Stimulated activated CD4-positive, alpha-beta T cell treated with anti-CD3 and anti-CD28 coated beads, Interleukin-12 subunit alpha, Interleukin-12 subunit beta, amount 100 ng/mL, for 24 hours (primary cell): ENCODE measurements at places on chromosomes 5 and 9.

GRCh38 chr9:132390966-132391365 is 15.7 kb downstream of the TTF1 start:
- DNase-seq: no peak

DNA sequence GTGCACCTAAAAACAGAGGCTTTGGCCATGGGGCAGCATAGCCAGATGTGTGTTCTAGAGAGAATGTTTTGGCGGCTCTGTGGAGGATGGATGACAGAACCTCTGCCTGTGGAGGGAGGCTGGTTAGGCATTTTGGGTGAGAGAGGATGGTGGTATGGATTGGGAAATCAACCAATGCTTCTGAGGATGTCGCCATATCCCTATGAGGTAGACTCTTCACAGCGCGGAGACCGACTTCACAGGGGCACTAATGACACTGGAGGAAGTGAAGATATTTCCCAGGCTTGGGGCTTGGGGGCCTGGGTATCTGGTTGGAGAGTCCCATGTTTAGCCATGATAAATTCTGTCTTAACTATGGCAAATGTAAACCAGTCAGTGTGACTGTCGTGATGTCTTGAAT is 140.6 kb upstream of the KLF4 start:
- DNase-seq: no peak

DNA sequence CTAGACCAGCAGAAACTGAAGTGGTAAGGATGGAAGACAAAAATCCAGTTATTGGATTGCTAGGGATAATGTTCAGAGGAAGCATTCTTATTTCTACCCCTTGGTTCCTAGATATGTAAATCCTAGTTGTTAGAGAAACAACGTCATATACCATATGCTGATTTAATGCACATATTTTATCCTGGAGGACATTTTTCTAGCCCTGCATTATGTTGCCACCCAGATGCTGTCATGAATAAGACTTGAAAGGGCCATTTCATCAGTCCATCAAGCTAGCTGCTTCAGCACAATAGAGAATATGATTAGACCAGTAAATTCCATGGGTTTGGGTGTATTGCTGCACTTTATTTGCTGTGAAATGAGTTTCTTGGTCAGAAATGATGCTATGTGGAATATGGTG is 1736.4 kb downstream of the MAT2B start:
- DNase-seq: no peak

GRCh38 chr9:19992556-19992955 is 203.7 kb upstream of the SLC24A2 start:
- no peak for DNase-seq

- DNase-seq: no peak
Measured at GRCh38 chr9:10252174-10252573, 360.6 kb downstream of the PTPRD start.

DNA sequence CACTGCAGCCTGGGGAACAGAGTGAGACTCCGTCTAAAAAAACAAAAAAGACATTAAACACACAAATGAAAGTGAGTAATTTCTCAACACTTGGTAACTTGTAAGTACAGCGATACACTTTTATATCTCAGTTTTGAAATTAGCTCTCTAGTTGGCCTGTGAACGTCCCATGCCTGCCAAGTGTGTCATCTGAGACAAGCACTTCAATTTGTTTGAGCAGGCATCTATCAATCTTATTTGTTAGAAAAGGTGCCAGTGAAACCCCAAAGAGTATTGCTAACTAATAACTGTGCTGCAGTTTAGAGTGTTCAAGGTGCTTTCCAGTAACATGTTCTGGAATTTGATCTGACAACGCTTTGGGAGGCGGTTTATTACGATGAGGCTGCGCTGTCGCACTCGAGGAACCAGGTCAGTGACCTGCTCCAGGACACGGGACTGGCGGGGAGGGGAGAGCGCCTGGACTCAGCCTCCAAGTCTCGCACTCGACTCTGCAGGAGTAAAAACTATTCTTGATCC is 1.1 kb upstream of the SPIN1 start:
- no peak for DNase-seq

DNA sequence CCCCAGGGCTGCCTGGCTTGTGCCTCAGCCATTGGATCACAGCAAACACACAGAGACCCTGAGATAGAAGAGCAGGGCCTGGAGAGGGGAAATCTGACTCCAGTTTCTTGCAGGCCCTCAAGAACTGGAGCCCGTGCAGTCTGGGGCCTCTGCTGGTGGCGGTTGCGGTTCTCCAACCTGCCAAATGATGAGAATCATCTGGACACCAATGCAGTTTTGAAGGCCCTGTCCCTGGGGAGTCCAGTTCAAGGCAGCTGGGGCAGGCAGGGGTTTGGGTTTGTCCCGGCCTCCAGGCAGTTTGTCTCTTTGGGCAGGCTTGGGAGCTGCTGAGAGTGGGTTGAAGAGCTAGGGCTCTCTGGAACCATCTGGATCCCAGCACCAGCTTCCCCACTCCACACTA is 7.4 kb downstream of the NKX2-5 start:
- no peak for DNase-seq
